Lung microvascular endothelial cell (primary cell): ENCODE measurements at places on chromosomes 5 and 9.

- no peak for DNase-seq
Observed at GRCh38 chr5:180865981-180866695, 5.1 kb upstream of the ZFP62 start.

GRCh38 chr5:68182534-68182933 lies 33.0 kb upstream of the PIK3R1 start:
- no peak for DNase-seq

- DNase-seq = no peak
Observed at GRCh38 chr5:168961681-168962080, 339.3 kb downstream of the SLIT3 start.

DNA sequence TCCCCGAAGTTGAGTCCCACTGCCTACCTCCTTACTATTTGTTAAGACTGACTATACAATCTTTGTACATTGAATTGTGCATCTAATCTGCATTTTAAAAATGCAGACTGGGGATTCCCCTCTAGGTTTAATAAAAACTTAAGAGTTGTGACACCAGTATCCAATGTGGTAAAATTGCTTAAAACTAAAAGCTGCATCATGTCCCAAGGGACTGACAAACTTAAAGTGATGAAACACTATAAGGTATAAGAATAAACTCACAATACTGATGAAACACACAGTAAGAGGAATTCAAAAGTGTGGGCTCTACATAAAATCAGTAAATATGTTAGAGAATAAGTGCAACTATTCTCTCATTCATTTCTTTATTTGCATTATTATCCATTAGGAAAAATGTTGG lies 1905.1 kb downstream of the MAT2B start:
- no peak for DNase-seq

GRCh38 chr5:147310059-147310704 lies 75.4 kb downstream of the STK32A start:
- peak; percentile 90 for DNase-seq

- no peak for DNase-seq
Observed at GRCh38 chr9:125447202-125447802, 185.7 kb downstream of the GAPVD1 start.

DNA sequence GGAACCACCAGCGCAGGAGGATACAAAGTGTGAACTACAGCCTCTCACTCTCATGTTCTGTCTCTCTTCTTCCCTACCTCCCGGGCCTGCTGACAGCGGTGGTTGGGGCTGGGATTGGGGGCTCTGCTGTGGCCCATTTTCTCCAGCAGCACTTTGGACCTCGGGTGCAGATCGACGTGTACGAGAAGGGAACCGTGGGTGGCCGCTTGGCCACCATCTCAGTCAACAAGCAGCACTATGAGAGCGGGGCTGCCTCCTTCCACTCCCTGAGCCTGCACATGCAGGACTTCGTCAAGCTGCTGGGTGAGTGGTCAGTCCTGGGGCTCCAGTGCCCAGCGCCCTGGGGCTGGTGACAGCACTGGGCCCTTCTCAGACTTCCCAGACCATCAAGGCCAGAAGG lies 4.7 kb downstream of the PCYOX1L start:
- no peak for DNase-seq

- no peak for DNase-seq
Observed at GRCh38 chr5:10691826-10692785, 68.9 kb downstream of the DAP start.

- no peak for DNase-seq
Observed at GRCh38 chr5:132484391-132484725, 6.2 kb downstream of the IRF1 start.

- no peak for DNase-seq
Observed at GRCh38 chr9:120898396-120898795, 21.4 kb upstream of the PHF19 start.

GRCh38 chr5:172377856-172378255 lies 76.5 kb downstream of the SH3PXD2B start:
- no peak for DNase-seq

DNA sequence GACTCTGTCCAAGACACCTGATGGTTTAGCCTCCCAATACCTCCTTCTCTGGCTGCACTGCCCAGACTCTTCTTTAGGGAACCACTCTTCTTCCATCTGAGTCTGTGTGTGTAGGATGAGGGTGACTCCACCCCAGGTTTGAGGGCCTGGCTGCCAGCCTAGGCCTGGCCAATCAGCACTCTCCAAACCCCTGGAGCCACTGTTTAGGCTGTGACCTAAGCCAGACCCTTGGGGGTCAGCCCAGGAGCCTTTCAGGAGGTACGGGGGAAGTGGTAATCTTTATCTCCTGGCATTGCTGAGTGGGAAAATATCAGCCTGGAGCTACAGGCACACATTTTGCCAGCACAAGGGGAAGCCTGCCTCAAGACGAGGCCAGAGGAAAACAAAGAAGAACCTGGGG lies 6.2 kb upstream of the ERGIC1 start:
- DNase-seq = no peak

DNA sequence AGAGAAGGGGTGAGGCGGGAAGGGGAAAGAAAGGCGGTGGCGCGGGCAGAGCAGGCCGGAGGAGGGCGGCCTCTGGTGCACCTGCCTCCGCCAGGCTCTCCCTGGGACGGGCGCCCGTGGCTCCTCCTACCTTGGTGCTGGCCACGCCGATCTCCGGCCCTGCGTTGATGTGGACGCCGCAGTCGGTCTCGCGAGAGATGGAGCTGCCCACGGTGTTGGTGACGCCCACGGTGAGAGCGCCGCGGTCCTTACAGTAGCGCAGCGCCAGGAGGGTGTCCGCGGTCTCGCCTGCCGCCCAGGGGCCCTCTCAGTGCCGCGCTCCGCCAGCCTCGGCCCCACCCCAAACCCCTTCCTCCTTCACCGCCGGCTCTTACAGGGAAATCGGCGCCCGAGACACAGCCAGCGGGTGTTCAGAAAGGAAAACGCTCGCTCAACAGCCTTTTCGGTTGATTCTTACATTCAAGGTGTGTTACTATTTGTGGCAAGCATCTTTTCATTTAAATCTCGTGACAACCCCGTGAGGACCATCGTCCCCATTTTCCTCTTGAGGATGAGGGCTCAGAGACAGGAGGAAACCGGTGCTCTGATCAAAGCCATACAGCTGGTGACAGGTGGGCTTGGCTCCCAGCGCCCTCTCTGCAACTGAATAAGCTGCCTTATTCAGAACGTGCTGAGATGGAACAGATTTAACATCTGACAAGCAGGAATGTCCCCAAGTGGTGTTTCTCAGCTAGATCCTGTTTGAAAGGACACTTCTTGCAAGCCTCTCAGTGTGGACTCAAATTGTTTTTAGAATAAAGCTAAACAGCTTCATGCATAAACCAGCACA lies 22.0 kb upstream of the MAPK9 start:
- DNase-seq = no peak

DNA sequence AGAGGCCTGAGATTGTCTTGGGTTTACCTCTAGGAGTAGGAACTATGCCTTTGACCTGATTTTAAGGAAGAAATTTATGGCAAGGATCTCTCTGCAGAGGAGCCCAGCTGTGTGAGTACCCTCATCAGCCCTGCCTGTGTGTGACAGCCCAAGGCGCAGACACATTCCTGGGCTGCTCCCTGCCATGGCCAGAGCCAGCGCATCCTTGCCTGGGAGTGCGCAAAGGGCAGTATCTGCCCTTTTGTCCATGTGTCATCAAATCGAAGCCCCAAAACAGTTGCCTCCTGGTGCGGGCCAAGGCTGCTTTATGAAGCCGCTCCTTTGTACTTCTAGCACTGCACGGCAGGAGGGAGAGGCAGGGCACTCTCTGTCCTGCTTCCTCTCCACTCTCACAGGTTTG lies 51.9 kb downstream of the PRRT1B start:
- DNase-seq = no peak

DNA sequence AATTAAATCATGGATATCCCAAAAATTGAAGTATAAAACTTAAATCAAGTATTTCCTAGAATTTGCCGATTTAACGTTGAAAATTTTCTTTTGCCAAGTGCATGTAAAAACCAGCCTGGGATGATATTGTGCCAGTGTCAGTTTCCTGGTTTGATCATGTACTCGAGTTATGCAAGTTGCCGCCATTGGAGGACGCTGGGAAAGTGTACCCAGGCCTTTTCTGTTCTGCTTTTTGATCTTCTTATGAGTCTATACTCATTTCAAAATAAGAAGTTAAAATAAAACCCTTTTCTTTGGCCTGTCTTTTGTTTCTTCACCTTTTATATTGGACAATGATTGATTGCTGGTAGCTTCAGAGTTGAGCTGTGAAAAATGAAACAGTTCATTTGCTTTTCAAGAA lies 93.1 kb upstream of the NFIL3 start:
- no peak for DNase-seq

DNA sequence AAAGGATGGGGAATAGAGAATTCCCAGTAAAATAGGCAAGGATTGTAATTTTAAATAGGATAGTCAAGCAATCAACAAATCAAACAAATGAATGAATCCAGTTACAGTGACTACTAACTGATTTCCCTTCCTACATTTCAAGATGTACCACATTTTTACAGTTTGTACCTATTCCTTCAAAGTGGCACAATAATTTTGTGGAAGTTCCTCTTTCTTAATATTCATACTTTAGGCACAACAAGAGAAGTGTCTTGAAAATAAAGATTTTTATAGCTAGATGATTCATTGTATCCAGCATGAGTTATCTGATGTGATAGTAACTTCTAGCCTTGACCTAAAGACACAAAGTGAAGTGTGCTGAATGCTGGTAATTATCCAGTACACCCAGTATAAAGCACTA lies 122.2 kb upstream of the ACOT12 start:
- DNase-seq = no peak

DNA sequence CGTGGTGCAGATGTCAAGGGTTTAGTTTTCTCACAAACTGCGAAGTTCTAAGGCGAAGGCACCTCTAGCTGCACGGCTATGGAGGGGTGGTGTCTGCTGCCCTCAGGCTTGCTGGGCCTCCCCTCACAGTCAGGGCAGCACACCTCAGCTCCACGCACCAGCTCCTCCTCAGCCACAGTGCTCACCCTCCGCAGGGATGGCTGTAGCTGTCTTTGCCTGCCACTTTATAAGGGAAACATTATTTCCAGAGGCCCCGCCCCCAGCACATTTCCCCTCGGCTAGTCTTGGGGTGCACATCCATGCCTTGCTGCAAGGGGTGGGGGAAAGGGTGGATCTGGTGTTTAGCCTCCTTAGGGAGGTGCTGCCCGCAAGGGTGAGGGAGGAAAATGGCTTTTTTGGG lies 154.6 kb downstream of the TRIO start:
- no peak for DNase-seq

- no peak for DNase-seq
Observed at GRCh38 chr9:4603830-4604229, 58.3 kb upstream of the PLPP6 start.

DNA sequence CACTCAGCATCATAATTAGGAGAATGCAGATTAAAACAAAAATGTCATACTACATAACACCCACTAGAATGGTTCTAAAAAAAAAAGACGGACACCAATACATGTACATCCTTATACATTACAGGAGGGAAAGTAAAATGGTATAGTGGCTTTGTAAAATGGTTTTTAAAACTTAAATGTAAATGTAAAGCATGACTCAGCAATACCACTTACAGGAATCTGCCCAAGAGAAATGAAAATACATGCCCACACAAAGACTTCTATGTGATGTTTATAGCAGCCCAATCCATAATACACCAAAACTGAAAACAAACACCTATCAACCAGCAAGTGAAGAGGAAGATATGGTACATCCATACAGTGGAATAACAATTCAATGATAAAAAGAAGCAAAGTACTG lies 939.1 kb upstream of the ACO1 start:
- no peak for DNase-seq

GRCh38 chr5:33010846-33011245 lies 299.7 kb downstream of the NPR3 start:
- DNase-seq = peak; percentile 10

DNA sequence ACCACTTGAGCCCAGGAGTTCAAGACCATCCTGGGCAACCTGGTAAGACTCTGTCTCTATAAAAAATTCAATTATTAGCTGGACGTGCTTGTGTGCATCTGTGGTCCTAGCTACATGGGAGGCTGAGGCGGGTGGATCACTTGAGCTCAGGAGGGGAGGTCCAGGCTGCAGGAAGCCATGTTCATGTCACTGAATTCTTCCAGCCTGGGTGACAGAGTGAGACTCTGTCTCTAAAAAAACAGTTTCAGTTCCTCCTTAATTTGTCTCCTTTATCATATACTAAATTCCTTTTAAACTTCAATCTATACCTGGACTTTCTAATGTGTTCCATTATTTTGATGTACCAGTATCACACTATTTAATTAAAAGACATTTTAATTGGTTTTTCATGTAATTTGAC lies 422.2 kb upstream of the TLE4 start:
- no peak for DNase-seq

- DNase-seq = no peak
Observed at GRCh38 chr9:77943057-77943456, 88.6 kb downstream of the GNAQ start.

DNA sequence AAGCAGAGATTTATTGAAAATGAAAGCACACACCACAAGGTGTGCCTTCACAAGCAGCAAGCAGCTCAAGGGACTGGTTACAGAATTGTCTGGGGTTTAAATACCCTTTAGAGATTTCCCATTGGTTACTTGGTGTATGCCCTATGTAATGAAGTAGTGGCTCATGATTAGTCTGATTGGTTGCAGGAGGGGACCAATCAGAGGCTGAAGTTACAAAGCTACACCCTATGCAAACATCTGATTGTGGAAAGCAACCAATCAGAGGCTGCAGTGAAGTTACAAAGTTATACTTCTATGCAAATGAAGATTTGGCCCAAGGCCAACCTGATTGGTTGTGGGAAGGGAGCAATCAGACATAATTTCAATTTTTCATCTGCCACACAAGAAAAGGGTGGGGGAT lies 119.9 kb downstream of the C9orf152 start:
- peak; percentile 65 for DNase-seq

- peak; percentile 48 for DNase-seq
Observed at GRCh38 chr9:91411096-91411771, 12.4 kb downstream of the NFIL3 start.

GRCh38 chr5:110413856-110414255 lies 312.6 kb downstream of the TMEM232 start:
- DNase-seq = no peak

- DNase-seq = peak; percentile 86
Observed at GRCh38 chr5:59562756-59563389, 330.7 kb downstream of the PDE4D start.

DNA sequence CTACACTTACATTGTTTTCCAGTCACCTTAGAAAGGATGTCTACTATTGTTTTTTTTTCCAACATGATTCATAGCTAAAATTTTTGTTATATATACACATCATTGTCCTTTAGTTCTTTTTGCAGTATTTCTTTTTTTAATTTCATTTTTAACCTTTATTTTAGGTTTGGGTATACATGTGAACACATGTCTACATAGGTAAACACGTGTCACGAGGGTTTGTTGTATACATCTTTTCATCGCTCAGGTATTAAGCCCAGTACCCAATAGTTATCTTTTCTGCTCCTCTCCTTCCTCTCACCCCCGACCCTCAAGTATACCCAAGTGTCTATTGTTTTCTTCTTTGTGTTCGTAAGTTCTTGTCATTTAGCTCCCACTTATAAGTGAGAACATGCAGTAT lies 19.0 kb downstream of the IFNA5 start:
- no peak for DNase-seq

- no peak for DNase-seq
Observed at GRCh38 chr5:6273090-6273735, 105.1 kb downstream of the MED10 start.

GRCh38 chr5:89697581-89697980 lies 712.0 kb downstream of the CETN3 start:
- no peak for DNase-seq
